ENCODE measurements at places on chromosomes 12 and 14.

DNA sequence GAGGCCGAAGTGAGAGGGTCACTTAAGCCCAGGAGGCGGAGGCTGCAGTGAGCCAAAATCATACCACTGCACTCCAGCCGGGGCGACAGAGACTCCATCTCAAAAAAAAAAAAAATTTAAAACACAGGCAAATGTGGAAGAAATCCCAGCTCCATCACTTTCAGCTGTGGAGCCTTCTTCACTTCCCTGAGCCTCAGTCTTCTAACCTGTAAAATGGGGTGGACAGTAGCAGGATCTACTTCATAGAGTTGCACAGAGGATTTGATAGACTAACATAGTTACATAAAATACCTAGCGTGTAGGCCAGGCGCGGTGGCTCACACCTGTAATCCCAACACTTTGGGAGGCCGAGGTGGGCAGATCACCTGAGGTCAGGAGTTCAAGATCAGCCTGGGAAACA is 26.5 kb downstream of the PHETA1 start:
- no peak for DNase-seq

DNA sequence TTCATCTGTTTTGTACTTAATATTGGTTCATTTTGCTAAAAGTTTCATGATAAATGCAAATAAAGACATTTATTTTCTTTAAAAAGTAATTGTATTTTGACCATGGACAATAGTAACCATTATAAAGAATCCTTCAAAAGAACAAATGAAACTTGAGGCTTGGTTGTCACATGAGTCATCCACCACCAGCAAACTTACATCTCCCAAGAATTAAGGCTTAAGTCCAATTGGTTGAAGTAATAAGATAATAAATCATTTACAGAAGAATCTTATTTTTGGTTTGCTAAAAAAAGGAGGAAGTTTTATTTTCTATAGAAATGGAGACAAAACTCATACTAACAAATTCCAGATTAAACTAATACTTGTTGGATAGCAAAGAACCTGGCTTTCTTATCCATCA is 84.8 kb upstream of the KITLG start:
- DNase-seq, result no peak

DNA sequence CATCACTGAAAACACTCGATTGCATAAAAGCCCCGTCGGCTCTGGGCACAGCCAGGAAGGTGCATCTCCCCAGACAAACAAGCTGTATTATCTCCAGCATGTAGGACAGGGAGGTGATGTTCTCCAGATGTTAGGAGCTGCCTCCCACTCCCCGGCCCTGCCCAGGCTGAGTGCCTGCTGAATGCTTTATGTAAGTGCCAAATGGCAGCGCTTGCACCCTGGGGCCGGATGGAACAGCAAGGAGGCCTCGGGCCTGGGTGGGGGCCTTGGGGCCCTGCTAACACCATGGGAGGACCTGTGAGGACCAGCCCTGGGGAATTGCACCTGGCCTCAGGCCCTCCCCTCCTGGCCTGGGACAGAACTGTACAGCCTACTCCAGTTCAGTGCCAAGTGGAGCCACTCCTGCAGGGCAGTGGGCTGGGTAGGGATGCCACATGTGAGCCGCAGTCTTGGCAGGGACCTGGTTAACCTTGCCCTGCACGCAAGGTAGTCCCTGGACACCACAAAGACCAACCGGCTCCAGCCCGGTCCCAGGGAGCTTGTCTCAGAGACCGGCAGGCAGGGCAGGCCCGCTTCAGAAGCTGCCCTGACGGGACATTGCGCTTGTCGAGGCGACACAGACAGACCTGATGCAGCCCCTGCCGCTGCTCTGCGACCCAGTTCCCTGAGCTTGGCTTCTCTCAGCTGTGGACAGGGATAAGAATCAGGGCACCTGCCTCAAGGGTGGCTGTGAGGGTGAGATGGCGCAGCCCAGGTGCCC is 35.3 kb upstream of the PPP1R13B start:
- no peak for DNase-seq

DNA sequence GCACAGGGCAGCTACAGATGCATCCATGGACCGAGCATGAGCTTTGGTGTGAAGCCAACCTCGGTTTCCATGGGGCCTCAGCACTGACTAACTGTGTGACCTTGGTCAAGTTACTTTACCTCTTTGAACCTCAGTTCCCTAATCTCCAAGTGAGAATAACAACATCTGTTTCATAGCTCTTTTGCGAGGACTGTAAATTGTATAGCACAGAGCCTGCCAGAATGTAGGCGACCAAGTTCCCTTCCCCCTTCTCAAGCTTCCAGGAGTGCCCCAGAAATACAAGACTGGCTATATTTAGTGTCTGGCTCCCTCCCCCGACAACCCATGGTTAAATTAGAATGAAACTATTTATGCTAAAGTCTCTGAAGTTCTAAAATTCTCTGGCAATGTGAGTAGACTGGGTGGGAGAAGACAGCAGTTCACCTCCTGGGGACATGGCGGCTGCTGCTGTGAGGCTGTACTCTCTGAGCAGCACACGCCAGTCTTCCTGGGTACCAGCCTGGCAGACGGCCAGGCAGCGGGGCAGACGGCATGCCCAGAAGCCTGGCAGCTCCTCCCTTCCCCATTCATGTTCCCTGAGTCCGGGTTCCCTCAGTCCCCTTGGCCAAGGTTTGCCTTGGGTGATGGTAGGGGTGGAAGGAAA is 22.0 kb upstream of the TMED10 start:
- DNase-seq, result no peak

- DNase-seq, result no peak
These were observed 34.4 kb downstream of the TBX3 start for GRCh38 chr12:114649585-114649984.

DNA sequence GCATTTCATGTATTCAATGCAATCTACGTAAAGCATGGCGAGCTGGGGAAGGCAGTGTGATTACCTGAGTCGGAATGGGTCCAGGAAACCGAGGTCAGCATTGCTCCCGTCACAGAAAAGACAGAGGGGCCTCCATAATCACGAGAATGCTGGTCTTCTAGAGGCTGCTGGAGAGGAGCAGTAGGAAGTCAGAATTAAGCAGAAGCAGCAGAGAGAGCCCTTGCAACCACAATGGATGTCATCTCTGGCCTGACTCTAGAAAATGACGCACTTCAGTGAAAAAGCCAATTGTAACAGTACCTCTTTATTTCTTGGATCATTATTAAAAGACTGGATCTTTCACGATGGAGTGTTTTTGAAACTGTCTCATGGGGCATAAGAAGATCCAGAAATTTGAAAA is 69.5 kb upstream of the FOXN3 start:
- no peak for DNase-seq

GRCh38 chr12:120862664-120863063 is 41.5 kb downstream of the SPPL3 start:
- no peak for DNase-seq

DNA sequence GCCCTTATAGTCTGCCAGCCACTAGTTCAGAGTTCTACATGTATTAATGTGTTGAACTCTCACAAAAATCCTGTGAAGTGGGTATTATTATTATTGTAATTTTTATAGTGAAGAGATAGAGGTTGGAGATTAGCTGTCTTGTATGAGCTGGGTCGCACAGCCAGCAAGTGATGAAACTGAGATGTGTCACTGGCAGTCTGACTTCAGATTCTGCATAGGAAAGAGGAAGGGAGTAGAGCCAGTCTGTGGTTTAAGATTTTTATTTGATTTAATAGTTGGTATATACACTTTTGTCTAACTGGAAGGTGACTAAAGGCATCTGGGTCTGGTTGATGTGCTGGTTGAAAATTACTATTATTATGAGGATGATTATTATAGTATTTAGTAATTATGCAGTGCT is 5.8 kb upstream of the FRS2 start:
- no peak for DNase-seq

- no peak for DNase-seq
These were observed 329.4 kb upstream of the TBX3 start for GRCh38 chr12:115013236-115013981.

GRCh38 chr12:38744041-38744440 is 161.3 kb downstream of the CPNE8 start:
- no peak for DNase-seq

- no peak for DNase-seq
These were observed 12.3 kb downstream of the NINJ2 start for GRCh38 chr12:650983-651382.

DNA sequence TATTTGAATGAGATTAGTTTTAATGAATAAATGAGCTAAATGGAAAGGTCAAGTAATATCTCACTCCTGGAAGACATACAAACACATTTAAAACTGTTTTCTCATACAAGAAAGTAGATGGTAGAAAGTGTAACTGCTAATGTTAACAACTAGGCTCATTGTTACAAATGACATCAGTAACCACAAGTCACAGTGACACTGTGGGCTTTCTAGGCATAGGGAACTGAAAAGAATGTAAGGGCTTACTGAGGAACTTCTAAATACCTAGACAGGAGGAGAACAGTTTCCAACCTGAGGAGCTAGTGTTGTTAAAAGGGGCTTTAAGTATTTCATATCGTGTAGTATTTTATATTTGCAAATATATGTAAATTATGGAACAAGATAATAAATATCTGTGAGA is 17.5 kb upstream of the ERGIC2 start:
- DNase-seq, result no peak

DNA sequence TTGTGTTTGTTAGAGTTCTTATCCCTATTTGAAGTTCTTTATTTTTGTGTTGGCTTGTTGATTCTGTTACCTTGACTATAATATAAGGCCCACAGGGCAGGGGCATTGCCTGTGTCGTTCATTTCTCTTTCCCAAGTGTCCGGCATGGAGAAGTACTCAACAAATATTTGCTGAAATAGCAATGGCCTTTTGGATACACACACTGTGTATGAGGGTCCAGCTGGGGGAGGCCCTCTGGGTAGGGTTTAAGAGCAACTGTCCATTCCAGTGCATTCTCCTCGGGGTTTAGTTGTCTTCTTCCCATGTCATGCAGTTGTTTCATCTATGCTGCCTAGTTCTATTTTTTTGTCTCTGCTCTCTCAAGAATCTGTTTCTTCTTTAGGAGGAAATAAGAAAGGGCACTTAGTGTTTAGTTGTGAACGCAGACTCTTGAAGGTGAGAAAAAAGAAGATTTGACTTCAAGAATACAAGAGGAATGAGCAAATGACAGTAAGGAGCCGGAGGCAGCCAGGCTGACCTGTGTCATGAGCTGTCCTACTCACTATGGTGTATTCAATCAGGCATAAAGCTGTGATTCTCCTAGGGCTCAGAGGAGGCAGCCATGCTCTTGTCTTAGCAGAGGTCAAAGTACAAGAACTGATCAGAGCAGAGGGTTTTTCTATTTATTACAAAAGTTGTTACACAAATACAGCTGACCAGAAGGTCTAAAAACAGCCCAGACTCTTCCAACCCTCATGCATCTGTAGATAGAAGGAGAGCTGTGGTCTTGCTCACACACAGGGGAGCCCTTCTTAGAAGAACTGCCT is 10.2 kb downstream of the ERG28 start:
- DNase-seq, result no peak

GRCh38 chr12:184811-185575 is 29.0 kb downstream of the SLC6A12 start:
- DNase-seq, result no peak

GRCh38 chr14:62631176-62631575 is 414.1 kb downstream of the KCNH5 start:
- DNase-seq, result no peak

DNA sequence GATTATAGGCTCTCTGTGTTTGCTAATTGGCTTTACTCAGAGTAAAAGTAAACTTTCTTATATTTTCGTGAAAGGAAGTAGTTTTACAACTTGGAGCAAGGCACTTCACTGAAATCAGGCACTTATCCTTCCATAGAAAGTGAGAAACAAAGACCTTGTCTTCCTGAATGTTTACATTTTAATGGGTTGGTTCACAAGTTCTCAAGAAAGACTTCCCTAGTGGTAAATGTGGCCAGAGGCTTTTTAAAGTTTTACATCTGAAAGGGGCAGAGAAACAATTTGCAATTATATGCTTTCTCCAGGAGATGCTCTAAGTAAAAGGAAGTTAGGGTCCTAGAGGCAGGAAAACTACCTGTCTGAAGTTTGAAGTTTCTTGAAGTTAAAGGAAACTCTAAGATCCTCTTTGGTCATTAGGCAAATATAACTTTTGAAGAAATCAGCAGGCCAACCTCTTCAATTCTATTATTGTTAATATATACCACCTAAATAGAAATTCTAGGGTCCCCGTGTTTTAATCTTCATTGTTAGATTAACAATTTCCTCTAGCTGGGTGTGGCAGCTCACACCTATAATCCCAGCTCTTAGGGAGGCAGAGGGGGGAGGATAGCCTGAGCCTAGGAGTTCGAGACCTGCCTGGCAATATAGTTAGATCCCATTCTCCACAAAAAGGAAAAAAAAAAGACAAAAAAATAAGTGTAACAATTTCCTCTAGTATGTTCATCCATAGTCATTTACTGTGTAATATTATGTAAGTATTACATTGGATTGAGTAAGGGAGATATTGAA is 644.9 kb upstream of the FOXG1 start:
- DNase-seq, result no peak

DNA sequence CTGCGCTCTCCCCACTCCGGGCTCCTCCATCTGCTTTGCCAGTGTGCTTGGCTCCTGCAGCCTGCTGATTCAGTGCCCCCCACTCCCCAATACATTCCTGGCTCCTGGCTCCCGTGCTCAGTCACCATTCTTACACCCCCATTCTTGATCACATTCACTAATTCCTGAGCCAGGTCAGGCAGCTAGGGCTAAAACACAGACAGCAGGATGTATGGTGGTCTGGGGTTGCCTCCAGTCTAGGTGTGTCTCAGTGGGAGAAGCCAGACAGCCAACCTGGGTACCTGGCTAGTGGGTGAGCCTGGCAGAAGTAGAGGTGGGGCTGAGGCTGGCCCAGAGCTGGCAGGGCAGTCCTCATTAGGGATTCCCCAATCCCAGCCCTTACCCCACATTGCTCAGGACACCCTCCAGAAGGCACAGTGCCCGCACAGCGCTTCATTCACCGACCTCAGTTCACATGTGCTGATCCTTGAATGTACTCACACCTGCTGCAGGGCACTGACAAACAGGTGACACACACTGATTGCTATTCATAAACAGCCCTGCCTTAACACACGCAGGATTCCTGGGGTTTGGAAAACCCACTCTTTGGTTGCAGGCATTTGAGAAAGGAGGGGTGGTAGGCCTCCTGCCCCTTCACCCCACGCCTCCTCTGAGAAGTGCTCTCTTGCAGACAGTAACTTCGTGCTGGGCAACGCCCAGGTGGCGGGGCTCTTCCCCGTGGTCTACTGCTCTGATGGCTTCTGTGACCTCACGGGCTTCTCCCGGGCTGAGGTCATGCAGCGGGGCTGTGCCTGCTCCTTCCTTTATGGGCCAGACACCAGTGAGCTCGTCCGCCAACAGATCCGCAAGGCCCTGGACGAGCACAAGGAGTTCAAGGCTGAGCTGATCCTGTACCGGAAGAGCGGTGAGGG is 1.7 kb downstream of the KCNH3 start:
- no peak for DNase-seq
